ENCODE measurements at places on chromosomes 5 and 9.

GRCh38 chr9:121299467-121300282 is 31.7 kb downstream of the GSN start:
- DNase-seq: peak; percentile 40

GRCh38 chr5:55897905-55898304 is 46.7 kb downstream of the IL31RA start:
- no peak for DNase-seq

DNA sequence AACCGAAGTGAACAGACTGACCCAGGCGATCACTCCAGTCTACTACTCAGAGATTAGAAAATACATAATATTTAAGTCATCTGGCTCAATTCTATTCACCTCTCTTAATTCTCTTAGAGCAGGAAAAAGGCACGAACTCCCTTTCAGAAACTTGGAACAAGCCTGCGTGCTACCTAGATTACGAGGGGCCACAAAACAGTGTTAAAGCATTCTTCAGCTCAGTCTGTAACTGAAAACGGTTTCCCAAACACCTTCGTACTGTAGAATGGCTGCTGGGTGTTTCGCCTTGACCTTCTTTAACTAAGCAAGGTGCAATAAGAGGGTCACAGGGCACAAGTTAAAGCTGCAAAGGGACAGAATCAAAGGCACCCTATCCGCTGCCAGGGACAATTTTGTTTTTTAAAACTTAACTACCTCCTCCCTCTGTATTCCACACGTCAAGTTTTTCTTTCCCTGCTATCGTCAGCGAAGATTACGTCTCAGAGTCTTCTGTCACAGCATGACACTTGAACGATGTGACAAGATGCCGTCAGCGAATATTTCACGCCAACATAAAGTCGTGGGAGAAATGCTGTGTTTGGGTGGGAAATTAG is 687 bp downstream of the LYSMD3 start:
- DNase-seq: peak; percentile 22

GRCh38 chr9:137021979-137022661 is 5.9 kb downstream of the ABCA2 start:
- DNase-seq: peak; percentile 91

- no peak for DNase-seq
These were observed 111.7 kb upstream of the CXCL14 start for GRCh38 chr5:135690466-135690865.

DNA sequence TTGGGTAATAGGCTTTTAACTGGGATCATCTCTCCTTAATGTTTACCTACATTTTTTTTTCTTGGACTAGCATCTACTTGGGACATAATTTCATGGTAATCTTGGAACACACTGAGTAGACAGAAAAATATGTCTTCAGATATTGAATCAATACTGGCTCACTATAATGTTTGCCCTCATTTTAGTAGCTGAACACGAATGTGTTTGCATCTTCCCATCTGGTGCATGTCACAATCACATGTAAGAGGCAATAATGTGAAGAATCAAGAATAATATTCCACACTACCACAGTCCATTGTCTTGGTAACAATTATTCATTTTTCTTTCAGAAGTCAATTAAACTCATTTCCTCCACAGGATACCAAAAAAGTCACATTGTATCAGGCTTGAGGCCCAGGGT is 382.7 kb upstream of the CDH10 start:
- no peak for DNase-seq

DNA sequence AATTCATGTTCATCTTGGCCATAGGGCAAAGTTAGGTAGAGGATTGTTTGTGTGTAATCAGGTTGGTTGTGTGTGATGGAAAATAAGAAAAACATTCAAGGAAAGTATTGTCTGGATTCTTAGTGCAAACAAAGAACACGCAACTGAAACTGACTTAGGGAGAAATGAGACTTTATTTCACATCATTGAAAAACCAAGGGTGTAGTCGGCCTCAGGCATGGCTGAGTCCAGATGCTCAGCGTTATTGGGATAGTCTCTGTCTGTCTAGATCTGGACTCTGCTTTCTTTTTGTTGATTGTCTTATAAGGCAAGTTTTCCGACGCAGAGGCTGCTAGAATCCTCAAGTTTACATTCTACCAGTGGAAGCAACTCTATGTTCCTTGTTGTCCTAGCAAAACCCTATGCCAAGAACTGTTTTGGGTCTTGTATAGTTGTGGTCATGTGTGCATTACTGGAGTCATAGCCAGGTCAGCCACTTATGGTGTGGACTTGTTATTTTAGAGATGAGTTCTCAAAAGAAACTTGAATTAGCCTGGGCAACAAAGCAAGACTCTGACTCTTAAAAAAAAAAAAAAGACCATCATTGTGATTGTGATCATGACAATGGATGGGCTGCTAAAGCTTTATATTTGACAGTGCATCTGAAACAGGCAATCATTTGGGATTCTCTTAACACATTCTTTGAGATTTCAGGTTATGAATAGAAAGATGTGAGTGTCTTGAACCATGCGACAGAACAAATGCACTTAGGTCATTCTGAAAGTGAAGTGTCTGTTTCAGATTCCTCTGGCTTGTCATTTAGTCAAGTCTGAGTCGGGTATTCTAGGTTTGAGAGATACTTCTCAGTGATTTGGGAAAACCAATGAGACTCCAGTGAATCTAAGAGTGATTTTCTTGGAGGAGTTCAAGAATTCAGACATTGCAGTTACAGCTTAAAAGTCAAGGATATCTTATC is 82.6 kb downstream of the DOCK2 start:
- DNase-seq: no peak

GRCh38 chr9:97802276-97802675 is 50.8 kb upstream of the FOXE1 start:
- no peak for DNase-seq

- no peak for DNase-seq
These were observed 76.9 kb upstream of the IFNK start for GRCh38 chr9:27447031-27447683.

DNA sequence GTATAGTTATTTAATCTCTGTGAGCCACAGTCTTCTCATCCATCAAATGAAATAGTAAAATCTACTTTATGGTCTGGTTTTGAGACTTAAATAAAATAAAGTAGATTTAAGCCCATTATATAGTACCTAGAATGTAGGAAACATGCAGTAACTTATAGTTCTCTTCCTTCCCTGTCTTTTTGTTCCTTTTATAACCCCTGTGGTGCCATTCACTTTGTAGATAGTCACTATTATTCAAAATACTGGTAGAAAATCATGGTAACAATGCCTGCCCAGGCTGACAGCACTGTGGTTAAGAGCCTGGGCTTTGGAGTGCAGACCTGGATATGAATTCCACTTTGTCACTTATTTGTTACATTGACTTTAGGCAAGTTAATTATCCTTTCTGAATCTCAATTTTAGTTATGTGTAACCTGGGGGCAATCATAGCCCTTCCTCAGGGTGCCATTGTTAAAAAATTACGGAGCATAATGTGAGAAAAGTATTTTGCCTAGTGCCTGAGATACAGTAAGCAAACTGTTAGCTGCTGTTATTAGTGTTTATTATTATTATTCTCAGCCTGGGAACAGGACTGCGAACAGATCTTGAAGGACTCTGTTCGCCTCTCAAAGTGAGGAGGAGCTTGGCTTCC is 100.4 kb downstream of the RALGPS1 start:
- DNase-seq: no peak

GRCh38 chr5:120293796-120294195 is 170.3 kb upstream of the PRR16 start:
- no peak for DNase-seq

DNA sequence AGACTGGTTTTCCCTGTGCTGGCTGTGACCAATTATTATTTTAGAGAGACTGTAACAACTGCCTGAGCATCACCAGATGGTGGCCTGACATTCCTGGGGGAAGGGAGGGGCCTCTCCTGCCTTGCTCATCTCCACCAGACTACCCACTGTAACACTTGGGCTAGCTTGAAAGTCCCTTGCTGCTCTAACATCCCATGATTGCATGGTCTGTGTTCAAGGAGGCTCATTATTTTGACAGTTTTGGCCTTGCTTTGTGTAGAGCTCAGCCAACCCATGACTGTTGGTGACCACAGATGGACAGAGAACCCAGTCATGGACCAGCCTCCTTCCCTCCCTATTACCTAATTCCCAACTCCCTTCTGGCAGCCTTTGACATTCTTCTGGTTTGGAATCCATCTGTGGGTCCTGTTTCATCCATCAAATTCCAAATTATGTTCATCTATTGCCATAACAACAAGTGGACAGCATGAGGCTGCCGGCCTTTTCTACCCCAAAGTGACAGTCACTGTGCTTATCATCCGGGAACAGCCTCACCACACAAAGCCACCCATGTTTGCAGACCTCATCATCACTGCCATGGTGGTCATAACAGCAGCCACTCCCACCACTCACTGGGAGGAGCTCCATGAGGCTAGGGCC is 49.0 kb upstream of the ICE1 start:
- DNase-seq: no peak

GRCh38 chr9:96514800-96515158 is 64.8 kb downstream of the HABP4 start:
- no peak for DNase-seq

GRCh38 chr9:88092797-88093331 is 45.4 kb downstream of the SPATA31C2 start:
- DNase-seq: no peak

DNA sequence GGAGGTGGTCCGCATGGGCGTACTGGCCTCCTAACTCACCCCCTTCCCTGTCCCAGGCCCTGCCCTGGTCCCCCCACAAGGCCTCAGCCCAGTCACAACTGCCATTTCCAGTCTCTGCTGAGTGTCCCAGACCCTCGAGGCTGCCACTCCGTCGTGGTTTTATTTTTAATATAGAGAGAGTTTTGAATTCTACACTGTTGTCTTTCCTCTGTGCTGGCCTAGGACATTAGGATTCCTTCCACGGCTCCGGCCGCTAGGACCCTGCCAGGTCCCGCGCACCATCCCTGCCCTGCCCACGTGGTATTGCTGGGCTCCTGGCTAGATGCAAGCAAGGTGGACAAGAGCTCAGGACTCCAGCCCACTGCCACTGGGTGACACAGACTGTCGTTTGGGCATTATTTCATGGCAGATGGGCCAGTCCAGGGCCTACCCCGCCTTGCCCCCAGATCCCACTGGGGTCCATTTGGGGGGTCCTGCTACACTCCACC is 53.3 kb downstream of the SAR1B start:
- no peak for DNase-seq

DNA sequence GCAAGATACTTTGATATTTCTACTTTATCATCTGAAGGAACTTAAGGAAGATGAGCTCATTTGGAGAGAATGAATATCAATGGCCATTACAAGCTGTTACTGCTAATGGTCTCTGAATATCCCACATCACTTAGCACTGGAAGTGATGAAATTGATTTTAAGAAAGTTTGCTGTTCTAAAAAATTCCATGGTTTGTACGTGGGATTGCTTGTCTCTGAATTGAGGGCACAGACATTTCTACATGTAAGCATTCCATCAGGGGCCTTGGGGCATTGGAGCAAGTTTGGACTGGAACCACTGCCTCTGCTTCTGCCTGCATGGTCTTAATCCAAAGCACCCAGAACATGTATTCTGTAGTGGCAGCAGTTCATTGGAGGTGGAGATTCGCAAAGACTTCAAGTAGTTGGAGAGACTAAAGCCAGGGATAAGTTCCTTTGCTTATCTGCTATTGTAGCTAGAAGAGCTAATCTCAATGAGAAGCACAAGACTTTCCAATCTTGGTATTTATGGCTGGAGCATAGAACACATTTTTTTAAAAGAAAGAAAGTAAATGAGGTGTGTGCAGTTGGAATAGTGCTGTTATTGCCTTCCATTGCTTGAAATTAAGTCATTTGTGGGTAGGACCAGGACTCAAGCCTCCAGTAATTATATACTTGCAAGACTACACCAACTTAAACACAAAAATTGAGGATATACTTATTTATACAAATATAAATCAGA is 424.2 kb downstream of the SPATA31D1 start:
- no peak for DNase-seq

All from activated CD4-positive, alpha-beta T cell treated with anti-CD3 and anti-CD28 coated beads for 48 hours (primary cell).